ENCODE measurements at places on chromosomes 4 and X.

DNA sequence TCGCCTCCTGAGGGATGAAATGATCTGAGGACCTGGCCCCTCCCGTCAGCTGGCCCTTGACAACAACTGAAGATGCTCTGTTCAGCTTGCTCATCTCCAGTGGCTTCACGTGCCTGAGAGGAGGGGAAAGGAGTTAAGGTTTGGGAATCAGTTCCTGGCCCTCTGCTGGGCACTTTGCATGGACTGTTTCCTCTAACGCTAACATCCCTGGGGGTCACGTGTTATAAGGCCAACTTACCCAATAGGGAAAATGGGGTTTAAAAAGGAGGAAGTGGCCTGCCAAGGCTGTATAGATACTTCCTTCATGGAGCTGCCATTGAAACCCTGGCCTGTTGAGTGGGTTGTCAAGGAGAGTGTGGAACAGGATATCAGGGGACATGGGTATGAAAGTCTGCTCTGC lies 65.6 kb downstream of the OR13H1 start:
- DNase-seq = no peak

DNA sequence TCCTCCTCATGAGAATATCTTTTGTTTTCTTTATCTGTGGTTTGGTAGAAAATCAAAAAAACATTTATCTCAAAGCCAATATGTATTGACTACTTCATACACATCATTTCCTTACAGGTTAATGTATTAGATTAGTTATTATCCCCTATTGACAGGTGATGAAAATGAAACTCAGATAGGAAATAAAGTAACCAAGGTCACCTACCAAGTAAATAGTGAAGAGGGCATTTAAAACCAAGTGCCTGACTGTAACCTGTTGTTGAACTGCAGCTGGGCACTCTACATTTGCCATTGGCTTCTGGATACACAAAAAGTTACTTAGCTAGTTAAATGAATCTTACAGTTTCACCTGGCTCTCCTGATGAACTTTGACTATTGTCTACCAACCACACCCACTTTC lies 41.4 kb upstream of the CTSO start:
- DNase-seq = no peak

DNA sequence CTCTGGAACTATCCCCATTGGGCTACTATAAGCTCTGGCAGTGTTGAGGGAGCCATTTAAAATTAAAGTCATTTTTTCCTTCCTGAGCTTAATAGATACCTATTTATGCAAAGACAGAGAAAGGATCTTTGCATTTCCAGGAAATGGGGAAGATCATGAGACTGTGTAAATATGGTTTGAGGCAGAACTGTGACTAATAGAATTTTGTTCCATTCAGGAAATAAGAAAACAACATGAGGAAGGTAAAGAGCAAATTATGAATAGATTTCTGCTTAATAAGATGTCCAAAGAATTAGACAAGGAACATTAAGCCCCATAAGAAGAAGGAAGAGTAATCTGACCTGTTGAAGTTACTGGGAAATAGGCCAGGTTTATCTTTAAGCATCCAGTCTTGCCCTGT lies 17.8 kb upstream of the TBC1D19 start:
- no peak for DNase-seq

GRCh38 chr4:87011340-87012034 lies 76.7 kb downstream of the AFF1 start:
- peak; percentile 33 for DNase-seq

- DNase-seq = no peak
Measured at GRCh38 chr4:99356992-99357391, 4.4 kb upstream of the ADH1C start.

- DNase-seq = no peak
Measured at GRCh38 chr4:14918336-14918735, 83.9 kb upstream of the CPEB2 start.

DNA sequence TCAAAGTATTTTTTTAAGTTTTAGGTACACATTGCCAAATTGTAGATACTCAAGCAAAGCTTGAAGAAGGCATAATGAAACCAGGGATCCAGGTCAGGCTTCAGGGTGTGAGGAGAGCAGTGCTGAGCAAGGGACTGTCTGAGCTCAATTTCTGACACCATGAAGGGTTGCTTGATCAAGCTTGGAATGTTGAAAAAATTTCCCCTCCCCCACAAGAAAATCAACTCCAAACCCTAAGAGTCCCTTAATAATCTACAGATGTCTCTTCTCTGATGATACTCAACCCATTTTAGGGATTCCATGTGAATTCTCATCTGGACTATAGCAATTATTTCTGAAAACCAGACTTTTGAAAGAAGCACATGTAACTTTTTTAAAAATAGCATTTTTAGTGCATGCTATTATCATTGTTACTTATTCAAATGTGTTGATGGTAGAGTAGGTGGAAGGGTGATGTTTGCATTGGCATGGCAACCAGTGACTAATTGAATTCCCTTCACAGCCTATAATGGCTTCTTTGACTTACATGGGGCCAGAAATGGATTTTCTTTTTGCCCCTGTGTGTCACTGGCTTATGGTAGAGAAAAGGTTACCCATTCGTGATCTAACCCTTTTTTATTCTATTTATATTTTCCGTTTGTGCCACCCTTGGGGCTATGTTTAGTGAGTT lies 252.0 kb downstream of the FBXW7 start:
- DNase-seq = no peak

DNA sequence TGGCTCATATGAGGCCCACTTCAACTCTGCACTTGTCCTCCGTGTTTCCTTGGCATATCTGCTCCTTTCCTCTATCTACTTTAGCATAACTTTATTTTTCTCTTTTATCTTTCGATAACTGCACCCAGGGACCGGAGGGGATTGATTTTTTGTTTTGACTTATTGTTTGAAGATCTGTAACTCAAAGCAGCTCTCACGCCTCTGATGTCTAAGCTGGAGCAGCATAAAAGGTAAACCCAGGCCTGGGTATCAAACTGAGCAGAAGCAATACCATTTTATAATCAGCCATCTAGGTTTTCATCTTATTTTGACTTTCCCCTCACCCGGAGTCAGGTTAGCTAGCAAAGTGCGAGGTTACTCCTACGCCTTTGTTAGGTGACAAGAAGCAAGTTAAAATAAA lies 28.4 kb downstream of the LEF1 start:
- DNase-seq = no peak

DNA sequence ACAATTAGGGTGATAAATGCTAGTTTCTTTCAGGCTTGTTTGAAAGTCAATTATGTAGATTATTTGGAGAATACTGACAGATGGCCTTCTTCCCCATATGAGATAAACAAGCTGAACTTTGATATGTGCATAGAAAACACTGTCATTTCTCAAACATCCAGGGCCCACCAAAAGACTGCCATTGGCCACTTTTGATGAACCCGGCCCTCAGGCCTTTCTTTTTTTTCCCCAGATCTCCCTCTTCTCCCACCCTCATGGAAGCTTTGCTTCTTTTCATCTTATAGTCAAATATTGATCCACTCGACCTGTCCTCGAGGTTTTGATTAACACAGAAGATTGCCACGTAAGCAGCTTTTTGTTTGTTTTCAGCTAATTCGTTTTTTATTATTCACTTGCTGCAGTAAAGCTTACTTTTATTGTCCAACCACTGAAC lies 377.4 kb downstream of the SMARCA1 start:
- no peak for DNase-seq

DNA sequence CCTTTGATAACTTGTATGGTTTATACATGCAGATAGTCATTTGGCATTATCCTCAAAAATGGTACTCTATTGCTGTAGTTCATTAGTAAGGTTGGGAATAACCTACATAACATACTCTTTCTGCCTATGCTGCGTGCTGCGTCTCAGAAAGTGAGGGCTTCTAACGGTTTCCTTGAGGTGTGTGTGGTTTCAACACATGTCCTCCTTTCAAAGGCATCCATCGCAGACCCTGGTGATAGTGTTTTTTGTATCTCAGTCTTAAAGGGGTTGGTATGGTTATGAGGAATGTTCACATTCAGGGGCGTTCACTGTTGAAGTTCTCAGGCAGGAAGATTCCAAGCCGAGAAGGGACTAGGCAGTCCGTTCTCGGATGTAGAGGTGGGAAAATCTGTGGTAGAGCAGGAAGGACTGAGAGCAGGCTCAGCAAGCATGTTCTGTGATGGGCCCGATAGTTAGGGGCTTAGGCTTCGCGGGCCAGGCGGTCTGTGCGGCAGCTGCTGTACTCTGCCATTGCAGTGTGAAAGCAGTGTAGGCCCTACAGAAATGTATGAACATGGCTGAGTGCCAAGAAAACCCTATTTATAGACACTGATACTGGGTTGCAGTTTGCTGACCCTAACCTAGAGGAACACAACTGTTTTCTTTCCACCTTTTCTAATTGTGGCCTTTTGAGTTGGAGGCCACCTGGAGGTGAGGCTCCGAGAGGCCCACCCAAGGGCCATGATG lies 123.2 kb downstream of the GPR143 start:
- no peak for DNase-seq

GRCh38 chr4:138706201-138706600 lies 309.4 kb upstream of the NOCT start:
- DNase-seq = no peak

DNA sequence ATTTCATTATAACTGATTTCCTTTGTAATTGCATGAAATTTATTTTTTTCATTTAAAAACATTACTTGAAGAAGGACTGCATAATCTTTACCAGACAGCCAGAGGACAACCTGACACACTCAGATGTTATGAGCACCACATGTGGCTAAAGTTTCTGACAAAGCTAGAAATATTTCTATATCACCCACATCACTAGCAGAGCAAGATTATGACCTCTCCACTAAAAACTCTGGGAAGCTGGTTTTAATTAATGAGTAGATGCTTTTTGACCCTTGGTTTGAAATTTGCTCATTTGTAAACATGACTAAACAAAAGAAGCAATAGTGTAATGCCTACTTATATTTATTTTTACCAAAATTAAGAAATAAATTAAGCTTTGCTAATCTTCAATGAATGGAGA lies 661.5 kb upstream of the EPHA5 start:
- DNase-seq = no peak

GRCh38 chrX:54495814-54496516 lies at the start of gene FGD1:
FGD1 (minus strand) TSS chrX:54496234; CDS start chrX:54495432, 802 bp downstream.
- DNase-seq = peak; percentile 33

DNA sequence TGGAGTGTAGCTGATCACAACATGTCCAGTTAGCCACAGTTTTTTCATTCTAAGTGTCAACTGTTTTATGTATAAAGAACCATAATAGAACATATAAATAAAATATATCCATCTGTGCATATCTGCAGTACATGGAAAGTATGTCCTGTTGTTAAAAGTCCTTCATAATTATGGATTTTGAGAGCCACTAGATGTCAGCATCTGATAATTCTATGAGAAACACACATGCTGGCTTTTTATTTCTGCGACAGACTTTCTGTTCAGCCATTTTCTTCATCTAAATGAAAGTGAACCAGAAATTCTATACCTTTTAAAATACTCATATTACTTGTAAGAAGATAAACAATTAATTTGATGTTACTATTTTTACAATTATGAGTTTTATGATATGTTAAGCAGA lies 251.5 kb downstream of the GPM6A start:
- DNase-seq = no peak

DNA sequence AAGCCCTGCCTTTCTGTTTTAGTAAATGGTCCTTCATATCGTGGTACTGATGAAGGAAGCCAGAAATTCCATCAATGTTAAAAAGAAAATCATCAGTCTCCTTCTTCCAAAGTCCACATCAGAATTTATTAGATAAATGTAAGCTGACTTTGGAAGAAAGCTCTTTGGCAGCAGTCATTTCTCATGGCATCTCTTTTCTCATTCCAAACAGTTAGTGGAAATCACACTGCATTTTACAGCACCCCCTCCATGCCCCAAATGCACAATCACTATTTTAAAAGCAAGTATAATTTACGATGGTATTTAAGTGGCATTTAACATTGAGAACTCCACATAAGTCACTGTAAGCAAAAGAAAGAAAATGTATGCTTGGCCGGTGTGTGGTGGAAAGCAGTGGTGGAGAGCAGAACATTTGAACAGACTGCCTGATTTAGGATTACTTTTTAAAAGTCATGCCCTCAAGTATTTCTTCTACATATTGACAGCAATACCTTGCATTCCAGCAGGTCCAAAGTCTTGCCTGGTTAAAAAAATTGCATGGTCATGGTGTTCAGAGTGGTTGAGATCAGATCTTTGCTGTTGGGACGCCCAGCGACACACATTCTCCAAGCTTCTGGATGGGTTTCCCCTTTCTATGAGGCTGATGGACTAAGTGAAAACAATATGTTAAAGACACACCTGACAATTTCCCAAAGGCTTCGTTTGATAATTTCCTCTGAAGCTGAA lies 248.6 kb downstream of the ADAMTS3 start:
- DNase-seq = no peak

DNA sequence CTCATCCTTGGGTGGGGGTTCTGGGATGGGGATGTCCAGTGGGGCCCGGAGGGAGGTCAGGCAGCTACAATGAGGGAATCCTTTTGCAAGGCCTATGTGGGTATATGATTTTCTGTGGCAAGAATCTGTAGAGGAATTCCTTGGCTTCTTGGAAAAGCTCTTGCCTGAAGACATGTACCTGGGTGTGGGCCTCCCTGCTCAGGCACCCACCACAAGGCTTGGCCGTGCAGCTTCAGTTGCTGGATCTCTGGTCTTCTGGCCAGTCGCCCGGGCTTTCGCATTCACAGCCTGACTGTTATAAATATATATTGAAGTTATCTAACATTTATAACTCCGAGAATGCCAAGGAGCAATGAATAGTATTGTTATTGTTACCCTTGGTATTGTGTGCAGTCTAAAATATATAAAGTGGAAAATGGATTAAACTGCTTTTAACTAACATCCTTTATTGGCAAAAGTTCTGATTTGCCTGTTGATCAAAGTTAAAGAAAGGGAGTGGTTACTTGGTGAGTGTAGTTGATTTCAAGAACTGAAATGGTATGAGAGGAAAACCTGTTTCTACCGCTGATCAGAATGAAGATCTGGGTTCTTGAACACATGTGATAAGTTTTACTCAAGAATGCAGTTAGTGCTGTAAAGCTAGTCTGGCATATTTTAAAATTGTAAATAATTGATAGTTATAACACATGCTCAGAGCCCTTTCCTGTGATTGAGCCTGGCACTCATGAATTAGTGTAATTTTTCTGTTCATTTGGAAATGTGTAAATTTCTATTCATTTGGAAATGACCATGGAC lies 36.0 kb downstream of the PTTG2 start:
- no peak for DNase-seq

- DNase-seq = peak; percentile 19
Measured at GRCh38 chr4:36243355-36244256, 708 bp downstream of the ARAP2 start.

GRCh38 chr4:46450556-46450955 lies 60.6 kb upstream of the GABRA2 start:
- no peak for DNase-seq

DNA sequence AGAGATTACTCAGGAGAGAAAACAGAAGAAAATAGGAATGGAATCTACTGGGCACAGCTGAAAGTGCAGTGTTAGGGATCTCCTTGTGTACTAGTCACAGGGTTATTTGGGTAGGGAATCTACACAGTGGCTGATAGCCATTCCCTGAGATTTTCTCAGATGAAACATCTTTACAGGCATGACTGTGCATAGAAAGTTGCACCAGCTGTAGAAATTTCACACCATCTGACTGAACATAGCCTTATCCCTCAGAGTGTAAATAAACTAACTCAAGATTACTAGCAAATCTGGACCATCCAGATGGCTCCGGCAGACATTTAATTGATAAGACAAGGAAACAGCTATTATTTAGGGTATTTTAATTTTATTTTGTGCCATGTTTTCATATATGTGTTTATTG lies 2053.5 kb upstream of the TENM3 start:
- no peak for DNase-seq
